GM12891 (cell line): ENCODE measurements at places on chromosomes 3 and 15.

GRCh38 chr3:124747111-124747981, 17.1 kb downstream of the UMPS start:
- no peak for DNase-seq

DNA sequence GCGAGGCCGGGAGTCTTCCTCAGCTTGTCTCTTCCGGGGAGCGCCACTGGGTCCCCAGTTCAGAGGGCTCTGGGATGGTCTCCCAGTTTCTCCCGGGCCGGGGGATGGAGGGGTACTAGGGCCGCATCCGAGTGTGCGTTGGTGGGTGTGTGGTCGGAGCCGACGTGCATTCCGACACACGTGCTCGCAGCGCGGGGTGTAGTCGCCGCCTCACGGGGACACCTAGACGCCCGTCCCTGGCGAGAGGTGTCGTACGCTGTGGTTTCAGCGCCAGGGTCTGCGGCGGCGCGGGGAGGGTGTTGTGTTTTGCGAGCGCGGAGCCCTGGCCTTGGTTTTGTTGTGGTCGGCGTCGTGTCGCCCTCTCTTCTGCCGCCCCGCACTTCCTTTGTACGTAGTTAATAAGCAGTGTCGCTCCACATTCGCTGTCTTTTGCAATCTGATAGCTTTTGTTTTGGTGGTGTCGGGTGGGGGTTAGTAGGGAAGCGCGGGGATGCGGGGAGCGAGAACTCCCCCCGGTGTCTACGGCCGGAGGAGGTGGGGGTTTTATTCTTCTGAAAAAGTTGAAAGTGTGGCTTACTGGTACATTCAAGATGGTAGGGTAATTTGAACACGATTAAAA, 2.2 kb downstream of the IGF1R start:
- no peak for DNase-seq

- DNase-seq: no peak
These were observed 68.7 kb upstream of the BLM start for GRCh38 chr15:90648137-90649070.

- no peak for DNase-seq
These were observed 16.8 kb downstream of the HSPBAP1 start for GRCh38 chr3:122776675-122777468.

GRCh38 chr3:15831927-15832326, 34.1 kb upstream of the ANKRD28 start:
- DNase-seq: no peak

DNA sequence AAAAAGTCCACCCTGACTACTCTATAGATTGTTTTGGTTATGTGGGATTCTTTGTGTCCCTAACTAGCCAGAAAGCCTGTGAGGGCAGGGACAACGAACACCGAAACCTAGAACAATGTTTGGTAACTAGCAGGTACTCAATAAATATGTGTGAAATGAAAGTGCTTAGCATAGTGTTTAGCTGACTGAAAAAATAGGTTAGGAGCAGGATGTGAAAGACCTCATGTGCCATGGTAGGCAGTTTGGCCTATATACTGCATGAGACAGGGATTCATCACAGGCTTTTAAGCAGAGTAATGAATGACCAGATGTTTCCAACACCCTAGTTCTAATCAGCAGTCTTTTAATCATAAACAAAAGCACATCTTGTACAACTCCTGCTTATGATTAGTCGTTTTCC, 64.2 kb downstream of the MYO5A start:
- no peak for DNase-seq

DNA sequence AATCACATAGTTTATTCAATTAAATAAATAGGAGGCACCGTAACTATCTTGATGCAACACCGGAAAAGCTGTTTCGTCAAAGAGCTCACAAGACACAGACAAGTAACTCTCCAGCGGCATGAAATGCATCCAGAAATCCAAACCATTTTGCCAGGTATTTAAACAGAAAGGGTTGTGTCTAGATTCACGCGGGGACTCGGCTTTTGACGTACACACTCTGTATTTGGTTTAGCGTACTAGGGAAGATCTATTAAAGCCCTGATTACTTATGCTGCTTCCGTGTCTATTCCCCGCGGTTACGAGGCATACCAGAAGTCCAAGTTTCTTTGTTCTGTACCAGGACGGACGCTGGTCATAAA, 718 bp downstream of the BNIP2 start:
- DNase-seq: no peak

GRCh38 chr3:155387571-155387970, 94.1 kb upstream of the STRIT1 start:
- no peak for DNase-seq

- no peak for DNase-seq
These were observed 43.2 kb upstream of the TSEN2 start for GRCh38 chr3:12440927-12441714.

- no peak for DNase-seq
These were observed 437.8 kb upstream of the BCHE start for GRCh38 chr3:166275024-166275390.

GRCh38 chr3:16506884-16507577, 6.5 kb downstream of the RFTN1 start:
- DNase-seq: no peak

DNA sequence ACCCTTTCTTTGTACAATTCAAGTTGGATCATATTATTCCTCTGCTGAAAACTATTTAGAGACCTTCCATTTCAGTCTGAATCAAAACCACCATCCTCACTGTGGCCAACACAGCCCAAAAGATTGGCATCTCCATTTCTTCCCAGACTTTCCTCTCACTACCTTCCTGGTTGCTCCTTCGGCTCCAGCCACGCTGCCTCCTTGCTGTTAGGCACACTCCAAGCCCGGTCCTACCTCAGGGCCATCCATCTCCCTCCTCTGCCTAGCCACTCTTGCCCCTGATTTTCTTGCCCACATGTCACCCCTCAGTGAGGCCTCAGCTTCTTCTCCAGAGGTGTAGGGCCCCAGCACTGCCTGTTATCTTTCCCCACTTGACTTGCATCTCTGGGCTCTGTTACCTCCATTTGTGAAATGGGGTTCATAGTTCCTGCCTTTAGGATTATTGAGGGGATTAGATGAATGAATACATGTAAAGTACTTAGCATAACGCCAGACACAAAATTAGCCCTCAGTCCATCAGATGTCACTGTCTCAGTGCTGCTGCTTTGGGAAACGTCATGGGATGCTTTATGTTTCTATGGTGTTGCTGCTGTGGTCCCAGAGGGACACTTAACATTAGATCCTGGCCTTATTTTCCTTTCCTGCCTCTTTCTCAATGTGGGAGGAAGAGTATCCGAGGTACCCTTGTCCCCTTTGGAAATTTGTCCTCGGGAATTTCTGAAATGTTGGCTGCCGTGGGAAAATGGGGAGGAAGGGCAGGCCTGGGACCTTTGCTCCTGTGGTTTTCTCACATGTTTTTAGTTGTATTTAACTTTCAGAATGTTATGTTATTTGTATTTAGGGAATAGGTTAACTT, 31.3 kb downstream of the SNRK start:
- no peak for DNase-seq

GRCh38 chr15:36931434-36931833, 168.9 kb downstream of the MEIS2 start:
- no peak for DNase-seq

DNA sequence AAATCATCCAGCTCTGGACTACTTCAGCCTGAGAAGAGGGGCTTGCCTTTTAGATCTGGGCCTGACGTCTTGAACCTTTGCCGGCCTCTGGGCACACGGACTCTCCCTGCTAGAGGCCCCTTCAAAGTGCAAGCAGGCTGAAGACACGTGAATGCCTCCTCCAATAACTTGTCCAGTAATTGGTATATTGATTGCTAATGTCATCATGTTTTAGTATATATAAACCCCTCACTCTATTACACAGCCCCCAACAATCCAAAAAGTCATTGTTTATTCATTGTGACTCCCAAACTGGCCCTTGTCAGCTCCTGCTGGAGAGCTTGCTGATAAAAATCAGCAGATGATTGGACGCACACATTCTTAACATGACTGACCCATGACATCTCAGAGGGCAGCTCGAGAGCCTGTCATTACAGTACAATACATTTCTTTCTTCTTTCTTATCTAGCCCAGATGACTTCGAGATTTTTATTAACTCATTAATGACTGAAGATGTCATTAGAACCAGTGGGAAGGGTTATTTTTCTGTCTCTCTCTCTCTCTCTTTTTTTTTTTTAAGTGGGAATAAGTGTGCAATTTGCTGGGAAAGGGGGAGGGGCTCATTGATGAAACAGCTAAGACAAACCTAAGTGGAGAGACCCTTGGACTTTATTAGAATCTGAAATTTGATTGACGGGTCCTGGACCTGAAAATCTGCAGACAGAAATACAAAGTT, 65.5 kb upstream of the NR2F2 start:
- DNase-seq: no peak

DNA sequence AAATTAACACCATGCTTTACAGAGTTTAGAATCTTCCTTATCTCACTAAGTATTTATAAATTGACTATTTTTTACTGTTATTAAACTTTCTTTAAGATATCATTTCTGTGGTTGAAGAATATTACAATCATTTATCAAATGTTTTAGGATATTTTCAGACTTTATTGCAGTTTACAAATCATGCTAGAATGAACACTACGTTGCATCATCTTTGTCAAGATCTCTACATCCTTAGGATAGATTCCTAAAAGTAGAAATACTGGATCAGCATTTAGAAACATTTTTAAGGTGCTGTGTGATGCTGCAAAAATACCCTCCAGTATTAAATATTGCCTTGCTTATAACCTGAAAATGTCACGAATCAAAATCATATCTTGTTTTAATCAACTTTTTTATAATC, 2.5 kb upstream of the PLD1 start:
- DNase-seq: no peak

DNA sequence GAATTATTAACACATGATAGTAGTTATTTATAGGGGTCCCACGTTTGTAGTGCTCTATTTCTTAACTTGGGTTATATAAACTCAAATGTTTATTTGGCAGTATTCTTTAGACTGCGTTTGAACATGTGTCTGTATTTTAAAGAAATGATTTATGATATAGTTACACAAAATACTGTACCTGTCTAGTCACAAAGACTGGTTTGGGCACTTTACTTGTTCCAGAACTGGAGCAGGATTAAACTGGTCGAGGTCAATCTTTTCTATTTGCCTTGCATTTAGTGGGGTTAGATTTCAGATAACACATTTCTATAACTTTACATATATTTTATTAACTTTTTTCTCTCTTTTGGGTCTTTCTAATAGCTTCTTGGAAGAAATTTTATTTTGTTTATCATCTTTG, 39.5 kb downstream of the HACD3 start:
- no peak for DNase-seq

GRCh38 chr15:66743703-66744536, 41.9 kb downstream of the SMAD6 start:
- DNase-seq: no peak

GRCh38 chr3:20406611-20407011, 220.6 kb upstream of the SGO1 start:
- no peak for DNase-seq
